B cell (primary cell): ENCODE measurements at places on chromosomes 16 and 17.

GRCh38 chr16:23129686-23130085 lies 19.6 kb downstream of the USP31 start:
- no peaks in the 10 kb centered on the region for H3K4me1 ChIP-seq
- no peaks in the 10 kb centered on the region for H3K36me3 ChIP-seq
- no peak overlapping the region for H3K27ac ChIP-seq
- H3K4me3 ChIP-seq: no peak overlapping the region
- H3K27me3 ChIP-seq: no peaks in the 10 kb centered on the region

DNA sequence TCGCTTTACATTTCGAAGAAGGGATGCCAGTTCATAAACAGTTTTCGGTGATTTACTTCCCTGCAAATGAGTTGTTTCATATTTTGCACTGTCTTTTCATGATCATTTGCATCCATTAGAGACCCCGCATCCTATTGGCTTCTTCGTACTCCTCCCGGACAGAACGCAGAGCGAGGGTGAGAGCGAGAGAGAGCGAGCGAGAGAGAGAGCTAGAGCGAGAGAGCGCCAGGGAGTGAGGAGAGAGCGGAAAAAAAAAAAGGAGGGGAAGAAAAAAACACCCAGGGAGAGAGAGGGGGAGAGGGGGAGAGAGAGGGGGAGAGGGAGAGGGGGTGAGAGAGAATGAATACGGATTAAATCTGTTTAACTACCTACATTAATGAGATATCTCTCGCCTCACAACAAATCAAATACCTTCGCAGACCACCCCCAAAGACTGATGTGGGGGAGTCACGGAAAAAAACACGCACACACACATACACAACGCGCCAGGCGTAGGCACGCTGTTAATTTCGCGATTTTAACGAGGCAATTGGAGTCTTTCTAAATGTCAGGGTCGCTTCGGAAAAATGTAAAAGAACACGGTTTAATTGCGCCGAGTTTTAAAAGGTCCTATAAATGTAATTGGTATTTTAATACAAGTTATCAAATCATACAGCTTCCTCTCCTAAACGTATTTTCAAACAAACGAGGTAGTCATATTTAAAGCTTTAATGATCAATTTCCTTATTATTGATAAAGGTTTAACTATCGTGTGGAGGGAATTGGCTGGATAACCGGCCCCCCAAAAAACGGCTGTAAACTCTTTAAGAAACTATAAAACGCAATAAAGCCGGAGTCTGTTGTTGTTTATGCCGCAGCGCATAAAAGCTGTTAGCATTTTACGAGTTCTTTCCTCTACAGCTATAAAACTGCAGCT lies at the start of gene HOXB8:
TSS of gene HOXB8 (minus strand) at position 246 of the 916 bp plus-strand sequence. CDS start 588 bp downstream, outside the sequence.
- DNase-seq: peak; percentile 43
- H3K36me3 ChIP-seq: no peaks in the 10 kb centered on the region
- H3K4me1 ChIP-seq: peaks cover 63% of the 10 kb centered on the region
- no peak within 1 kb of the TSS for H3K4me3 ChIP-seq
- no peak within 1 kb of the TSS for H3K27ac ChIP-seq
- no peaks in the 10 kb centered on the region for H3K27me3 ChIP-seq

GRCh38 chr16:46954562-46954961 lies 18.9 kb downstream of the DNAJA2 start:
- no peaks in the 10 kb centered on the region for H3K4me1 ChIP-seq
- H3K27ac ChIP-seq: no peak overlapping the region
- DNase-seq: no peak
- H3K36me3 ChIP-seq: peaks cover 51% of the 10 kb centered on the region
- H3K4me3 ChIP-seq: no peak overlapping the region
- H3K27me3 ChIP-seq: no peaks in the 10 kb centered on the region

GRCh38 chr16:70561623-70562022 lies 38.0 kb downstream of the SF3B3 start:
- no peaks in the 10 kb centered on the region for H3K4me1 ChIP-seq
- no peaks in the 10 kb centered on the region for H3K27me3 ChIP-seq
- H3K36me3 ChIP-seq: peaks cover 95% of the 10 kb centered on the region

GRCh38 chr17:68906638-68907037 lies 48.6 kb downstream of the ABCA8 start:
- H3K36me3 ChIP-seq: no peaks in the 10 kb centered on the region
- no peak for DNase-seq
- H3K4me1 ChIP-seq: no peaks in the 10 kb centered on the region
- H3K4me3 ChIP-seq: no peak overlapping the region
